Activated T-helper 1 cell treated with anti-CD3 and anti-CD28 coated beads, Interleukin-12 subunit alpha, Interleukin-12 subunit beta, Interleukin-2, Interleukin-4 antibody, amounts not matched to agents 30 ng/mL and 10 ng/mL and 1 ng/mL, durations not matched to agents 14 hours and 24 hours and 36 hours (primary cell): ENCODE measurements at places on chromosomes 1 and 21.

- DNase-seq = no peak
These were observed 81.0 kb upstream of the IVNS1ABP start for GRCh38 chr1:185398022-185398421.

- DNase-seq = no peak
These were observed 110.4 kb downstream of the PDE9A start for GRCh38 chr21:42763581-42764442.

- no peak for DNase-seq
These were observed 343.0 kb downstream of the NUF2 start for GRCh38 chr1:163664671-163665335.

DNA sequence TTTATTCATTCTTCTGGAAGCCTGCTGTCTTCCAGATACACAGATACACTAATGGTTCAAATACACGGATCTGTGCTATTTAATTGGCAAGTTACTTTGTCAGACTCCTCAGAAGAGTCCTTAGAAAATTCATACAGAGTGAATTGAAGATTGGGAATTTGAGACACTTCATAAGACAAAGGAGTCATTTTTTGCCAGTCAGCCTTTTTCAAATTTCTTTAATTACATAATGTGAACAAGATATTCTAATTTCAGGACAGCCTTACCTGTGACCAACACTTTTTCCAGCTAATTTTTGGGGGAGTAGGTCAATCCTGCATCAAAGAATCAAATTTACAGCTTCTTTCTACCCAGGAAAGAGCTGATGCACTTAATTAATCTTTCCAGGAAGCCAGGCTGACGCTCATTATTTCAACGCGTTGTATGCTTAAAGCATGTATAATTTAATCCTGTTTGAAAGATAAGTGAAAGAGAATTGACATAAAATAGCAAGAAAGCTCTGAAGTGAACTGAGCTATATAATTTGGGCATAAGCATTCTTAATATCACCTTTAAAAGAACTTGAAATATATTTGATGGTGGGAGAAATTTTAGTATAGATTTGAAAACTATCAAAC lies 12.8 kb upstream of the NRIP1 start:
- no peak for DNase-seq

DNA sequence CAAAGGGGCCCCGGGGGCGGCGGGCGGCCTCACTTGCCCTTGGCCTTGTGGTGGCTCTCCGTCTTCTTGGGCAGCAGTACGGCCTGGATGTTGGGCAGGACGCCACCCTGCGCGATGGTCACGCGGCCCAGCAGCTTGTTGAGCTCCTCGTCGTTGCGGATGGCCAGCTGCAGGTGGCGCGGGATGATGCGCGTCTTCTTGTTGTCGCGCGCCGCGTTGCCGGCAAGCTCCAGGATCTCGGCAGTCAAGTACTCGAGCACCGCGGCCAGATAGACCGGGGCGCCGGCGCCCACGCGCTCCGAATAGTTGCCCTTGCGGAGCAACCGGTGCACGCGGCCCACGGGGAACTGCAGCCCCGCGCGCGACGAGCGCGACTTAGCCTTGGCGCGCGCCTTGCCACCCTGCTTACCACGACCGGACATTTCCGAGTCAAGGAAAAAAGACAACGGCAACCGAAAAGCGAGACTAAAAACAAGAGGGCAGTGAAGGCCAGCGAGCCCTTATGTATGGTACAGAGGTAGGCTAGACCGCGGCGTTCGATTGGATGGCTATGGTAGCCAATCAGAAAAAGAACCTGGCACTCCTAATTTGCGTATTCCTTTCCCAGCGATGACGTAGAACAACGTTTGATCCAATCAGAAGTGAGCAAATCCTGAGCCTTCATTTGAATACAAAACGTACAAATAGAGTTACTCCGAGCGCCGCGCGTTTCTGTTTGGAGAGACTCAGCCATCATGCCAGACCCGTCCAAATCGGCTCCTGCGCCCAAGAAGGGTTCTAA lies 29.6 kb upstream of the RNF187 start:
- peak; percentile 89 for DNase-seq

GRCh38 chr1:6245086-6245868 lies 1.3 kb downstream of the HES3 start:
- DNase-seq = peak; percentile 77

DNA sequence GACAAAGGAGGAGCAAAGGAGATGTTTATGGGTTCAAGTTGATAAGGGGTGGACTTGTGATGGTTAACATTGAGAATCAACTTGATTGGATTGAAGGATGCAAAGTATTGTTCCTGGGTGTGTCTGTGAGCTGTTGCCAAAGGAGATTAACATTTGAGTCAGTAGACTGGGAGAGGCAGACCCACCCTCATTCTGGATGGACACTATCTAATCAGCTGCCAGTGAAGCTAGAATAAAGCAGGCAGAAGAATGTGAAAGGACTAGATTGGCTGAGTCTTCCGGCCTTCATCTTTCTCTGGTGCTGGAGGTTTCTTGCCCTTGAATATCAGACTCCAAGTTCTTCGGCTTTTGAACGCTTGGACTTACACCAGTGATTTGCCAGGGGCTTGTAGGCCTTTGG lies 98.7 kb upstream of the DAB1 start:
- no peak for DNase-seq

DNA sequence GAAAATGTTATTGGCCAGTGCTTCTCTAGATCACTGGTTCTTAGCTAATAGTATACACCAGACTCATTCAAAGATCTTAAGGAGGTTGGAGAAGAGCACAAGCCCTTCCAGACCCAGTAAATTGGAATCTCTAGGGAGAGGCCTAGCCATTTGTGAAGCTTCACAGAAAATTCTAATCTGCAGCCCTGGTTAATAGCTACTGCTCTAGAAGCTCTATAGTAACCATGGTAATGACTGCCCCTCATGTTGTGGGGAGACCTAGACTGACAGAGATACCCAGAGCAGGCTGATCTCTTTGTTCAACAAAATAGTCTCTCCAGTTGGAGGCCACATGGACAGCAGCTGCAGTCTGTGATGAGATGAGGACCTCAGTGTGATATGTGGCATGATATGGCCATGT lies 31.7 kb downstream of the ARID1A start:
- no peak for DNase-seq

GRCh38 chr1:185661971-185662370 lies 72.2 kb upstream of the HMCN1 start:
- no peak for DNase-seq
